ENCODE measurements at places on chromosomes 5 and 9.

DNA sequence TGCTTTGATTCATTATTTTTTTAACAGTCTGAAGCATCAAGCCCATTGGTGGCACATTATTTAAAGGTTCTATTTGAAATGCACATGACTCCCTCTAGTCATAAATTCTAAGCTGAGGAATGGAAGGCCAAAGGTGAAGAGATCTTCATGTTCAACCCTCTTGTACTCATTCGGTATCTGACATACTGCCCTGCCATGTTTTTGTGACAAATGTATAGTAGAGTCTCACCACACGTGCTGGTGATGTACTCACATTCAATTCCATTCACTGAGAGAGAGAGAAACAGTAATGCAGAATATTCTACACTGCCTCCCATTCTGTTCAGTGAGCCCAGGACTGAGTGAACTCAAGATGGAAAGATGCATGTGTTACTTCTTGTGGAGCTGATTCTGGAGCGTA, 98.3 kb downstream of the GDA start:
- DNase-seq, result no peak

GRCh38 chr5:179266291-179267070, 78.8 kb downstream of the ADAMTS2 start:
- no peak for DNase-seq

- DNase-seq, result no peak
These were observed 1696.5 kb downstream of the MAT2B start for GRCh38 chr5:165201771-165202518.

DNA sequence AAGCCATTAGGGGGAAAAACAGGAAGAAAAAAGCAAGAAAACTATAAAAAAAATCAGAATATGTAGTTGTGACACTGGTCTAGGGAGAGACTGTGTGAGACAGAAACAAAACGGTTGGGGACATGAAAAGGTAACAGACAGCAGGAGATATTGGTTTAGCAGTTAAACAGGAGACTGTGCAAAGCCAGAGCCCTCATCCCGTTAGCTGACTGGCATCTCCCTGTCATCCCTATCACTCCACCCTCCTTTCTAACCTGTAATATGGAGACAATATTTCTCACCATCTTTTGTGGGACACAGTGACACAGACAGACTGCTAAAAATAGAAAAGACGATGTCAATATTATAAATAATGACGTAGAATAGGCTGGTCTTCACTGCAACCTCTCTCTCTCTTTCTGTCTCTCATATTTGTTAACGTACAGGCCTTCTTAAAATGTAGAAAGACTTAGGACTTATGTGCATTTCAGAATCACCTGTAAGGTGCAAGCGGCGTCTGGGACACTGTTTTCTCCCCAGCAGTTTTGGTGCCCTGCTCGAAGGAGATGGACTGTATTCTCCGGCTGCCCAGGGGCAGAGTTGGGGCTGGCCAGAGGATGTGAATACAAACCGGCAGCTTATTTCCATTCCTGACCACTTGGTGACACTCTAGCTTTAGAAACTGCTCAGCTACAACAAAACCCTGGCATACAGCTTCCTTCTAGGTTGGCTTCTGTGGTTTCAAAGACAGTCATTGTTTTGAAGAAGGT, 190.6 kb downstream of the MAT2B start:
- peak; percentile 6 for DNase-seq

DNA sequence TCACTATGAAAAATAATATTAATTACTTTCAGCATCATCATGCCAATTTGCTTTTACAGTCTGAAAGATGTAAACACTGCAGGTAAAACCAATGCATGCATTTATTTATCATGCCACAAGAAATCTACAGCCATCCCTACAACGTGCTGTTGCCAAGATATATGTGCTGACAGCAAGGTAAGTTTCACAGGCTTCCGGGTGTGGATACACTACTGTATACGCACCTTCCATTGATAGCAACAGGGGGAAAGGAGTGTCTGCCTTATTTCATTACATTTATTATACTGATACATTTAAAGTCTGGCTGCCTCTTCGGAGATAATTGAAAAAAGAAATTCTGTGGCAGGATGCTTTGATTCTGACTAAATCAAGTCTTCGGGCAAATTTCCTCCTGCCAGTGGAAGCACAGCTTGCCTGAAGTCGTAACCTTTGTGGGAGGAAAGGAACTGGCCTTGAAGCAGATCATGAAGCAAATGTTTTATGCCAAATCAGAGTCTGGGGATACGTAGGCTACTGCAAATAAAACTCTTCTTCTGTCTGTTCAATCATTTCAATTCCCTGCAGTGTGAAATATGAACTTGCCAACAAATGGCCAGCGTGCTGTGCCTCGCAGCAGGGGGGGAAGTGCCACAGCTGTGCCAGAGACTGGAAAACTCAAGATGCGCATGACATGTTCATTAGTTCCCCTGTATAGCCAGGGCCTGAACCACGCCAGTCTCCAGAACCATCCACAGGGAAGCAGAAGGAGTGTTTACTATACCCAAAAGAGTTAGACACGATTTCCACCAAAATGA, 268.1 kb downstream of the EFNA5 start:
- no peak for DNase-seq

- no peak for DNase-seq
These were observed 1.7 kb downstream of the SMIM3 start for GRCh38 chr5:150780187-150780692.

- DNase-seq, result no peak
These were observed 34.5 kb downstream of the UNC5A start for GRCh38 chr5:176844706-176845391.

- no peak for DNase-seq
These were observed 59.3 kb upstream of the GLRX start for GRCh38 chr5:95881833-95882232.

GRCh38 chr5:135230251-135230925, 168.6 kb downstream of the MACROH2A1 start:
- DNase-seq, result no peak

- no peak for DNase-seq
These were observed 3.0 kb upstream of the RGS14 start for GRCh38 chr5:177354711-177355110.

DNA sequence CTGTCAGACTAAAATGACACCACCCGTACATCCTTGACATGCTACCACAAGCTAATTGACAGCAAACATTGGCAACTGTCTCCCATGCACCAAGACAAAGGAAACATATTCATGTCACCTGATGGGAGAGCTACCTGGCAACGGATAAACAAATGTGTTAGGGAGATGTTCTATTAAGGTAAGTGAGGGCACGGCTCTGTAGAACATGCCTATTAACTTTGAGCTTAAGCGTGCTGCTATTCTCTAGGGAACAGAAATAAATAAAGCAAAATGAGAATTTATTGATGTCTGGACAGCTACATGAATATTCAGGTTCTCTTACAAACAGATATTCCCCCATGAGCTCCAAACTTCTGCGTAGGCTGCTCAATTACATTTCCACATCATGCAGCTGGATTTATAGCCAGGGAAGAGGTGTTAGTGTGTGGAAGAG, 361.4 kb upstream of the RFX3 start:
- DNase-seq, result no peak

DNA sequence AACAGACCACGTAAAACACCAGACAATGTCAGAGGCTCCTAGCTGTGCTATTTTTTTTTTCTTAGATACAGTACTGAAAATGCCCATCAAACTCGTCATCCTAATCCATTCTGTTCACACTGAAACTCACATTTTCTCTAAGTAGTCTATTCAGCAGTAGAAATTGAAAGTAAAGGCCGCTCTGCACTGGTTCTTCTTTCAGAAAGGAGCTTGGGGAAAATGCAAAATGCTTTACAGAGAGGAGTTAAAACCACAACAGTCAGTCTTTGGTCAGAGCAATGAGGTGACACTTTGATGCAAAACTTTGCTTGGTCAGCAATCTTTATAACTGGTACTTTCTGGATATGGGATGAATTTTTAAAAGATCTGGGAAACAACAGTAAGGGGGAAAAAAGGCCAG, 43.8 kb upstream of the SUSD1 start:
- no peak for DNase-seq

DNA sequence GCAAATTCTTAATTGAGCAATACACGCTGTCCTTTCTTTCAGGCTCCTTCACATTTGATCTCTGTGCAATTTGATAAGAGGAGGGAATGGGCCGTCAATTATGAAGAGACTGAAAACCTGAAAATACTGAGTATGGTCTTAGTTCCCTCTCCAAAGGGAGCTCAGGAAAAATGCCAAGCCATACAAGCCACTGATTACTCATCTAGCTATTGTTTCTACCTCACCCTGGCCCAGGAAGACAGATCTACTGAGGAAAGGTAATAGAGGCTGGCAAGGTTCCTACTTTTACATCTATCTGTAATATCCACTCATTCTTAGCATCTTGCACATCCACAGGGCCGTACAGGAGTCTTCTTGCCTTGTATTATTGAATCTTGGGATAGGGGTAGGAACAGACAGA, 23.7 kb upstream of the TNC start:
- no peak for DNase-seq

DNA sequence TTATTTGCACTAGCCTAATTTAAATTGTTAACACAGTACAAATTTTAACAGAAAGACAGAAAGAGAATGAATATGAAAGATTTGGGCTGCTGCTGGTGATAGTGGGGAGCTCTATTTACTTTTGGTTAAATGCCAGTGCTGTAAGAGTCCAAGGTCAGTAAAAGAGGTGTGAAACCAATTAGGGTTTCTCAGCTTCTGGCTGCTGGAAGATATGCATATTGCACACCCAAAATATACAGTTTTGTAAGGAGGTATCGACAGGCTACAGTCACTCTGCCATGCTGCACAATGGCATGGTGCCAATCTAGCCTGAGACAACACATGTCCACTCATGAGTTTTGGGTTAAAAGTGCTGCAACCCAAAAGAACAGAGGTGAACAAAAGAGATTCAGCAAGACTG, 79.3 kb downstream of the PPP2R2B start:
- no peak for DNase-seq

GRCh38 chr9:98235126-98235525, 20.3 kb downstream of the TBC1D2 start:
- no peak for DNase-seq

- DNase-seq, result no peak
These were observed 19.2 kb downstream of the DMAC1 start for GRCh38 chr9:7780261-7780988.

- DNase-seq, result no peak
These were observed 3.2 kb upstream of the BAAT start for GRCh38 chr9:101387871-101388506.

GRCh38 chr5:417301-418161, 25.4 kb upstream of the EXOC3 start:
- no peak for DNase-seq

- DNase-seq, result no peak
These were observed 56.4 kb downstream of the BARX1 start for GRCh38 chr9:93898502-93899426.

DNA sequence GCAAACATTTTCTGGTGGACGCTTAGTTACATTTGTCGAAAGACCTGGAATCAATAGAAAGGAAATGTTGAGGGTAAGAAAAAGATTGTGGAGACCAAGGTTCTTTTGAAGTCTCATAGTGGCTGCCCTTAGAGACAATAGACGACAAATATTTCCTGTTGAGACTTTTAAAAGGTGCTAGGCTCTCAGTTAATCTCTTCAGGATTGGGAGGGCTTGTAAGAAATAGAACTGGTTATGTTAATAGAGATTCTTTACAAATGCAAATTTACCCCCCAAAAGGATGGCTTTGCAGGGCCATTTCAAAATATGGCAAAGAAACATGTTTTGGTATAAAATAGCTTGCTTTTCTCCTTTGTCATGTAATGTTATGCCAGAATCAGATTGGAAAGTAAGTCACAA, 428.2 kb upstream of the CTNND2 start:
- DNase-seq, result no peak

DNA sequence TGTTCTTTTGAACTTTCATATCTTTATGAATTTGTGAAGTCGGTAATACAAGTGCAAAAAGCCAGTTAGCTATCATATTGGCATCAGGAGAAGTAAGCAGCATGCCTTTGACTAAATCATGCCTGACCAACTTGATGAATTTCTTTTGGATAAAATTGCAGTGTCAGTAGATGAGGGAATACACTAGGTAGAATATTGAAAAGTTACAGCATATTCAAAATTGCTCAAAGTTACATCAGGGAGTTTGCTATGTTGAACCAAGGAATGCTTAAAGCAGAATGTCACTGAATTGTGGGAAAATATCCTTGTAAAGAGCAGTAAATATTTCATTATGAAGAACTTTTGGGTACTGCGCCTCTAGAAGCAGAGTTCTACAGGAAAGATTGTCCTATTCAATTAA, 87.1 kb upstream of the TLX3 start:
- DNase-seq, result no peak

DNA sequence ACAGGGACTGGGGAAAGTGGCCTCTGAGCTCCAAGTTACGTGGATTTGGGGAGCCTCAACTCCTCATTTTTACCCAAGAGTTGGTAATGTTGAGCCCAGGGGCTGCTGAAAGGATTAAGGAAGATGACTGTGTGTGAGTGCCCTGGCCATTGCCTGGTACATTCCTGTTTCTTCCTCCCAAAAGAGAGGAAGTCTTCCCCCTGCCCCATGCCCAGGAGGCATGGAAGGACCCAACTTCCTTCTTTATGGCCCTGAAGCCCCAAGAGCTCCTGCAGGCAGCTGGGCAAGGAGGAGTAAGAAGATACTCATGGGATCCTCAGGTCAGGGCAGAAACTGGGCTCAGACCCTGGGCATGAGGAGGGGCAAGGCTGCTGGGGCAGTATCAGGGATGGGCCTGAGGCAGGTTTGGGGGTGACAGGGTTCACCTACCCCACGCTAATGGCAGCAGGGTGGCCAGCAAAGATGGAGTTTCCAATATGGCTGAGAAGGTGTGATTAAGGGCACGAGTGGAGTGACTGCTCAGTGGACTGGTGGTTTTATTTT, 118.3 kb upstream of the MVB12B start:
- no peak for DNase-seq

DNA sequence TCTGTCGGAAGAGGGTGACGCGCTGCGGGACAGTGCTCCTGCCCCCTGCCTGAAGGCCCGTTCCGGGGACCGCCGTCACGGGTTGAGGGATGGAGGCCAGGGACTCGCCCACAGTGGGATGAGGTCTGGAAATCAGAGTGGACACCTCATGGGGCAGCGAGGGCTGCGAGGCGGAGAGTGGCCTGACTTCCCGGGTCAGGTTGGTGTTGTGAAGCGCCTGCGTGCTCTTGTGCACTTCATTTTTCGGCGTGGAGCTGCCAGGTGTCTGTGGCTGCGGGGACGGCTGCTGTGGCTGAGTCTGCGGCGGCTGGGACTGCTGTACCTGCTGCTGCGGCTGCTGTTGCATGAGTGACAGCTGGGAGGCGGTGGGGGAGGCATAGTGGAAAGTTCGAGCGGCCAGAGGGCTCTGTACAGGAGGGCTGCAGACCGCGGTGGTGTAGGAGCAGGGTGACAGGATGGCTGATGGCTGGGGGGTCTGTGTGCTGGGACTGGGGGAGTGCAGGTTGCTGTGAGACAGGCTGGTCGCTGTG, 434.1 kb downstream of the HCN1 start:
- no peak for DNase-seq

GRCh38 chr5:117380316-117380715, 805.7 kb upstream of the SEMA6A start:
- DNase-seq, result no peak

GRCh38 chr9:135146766-135147473, 59.5 kb downstream of the OLFM1 start:
- no peak for DNase-seq

- no peak for DNase-seq
These were observed 11.7 kb upstream of the RPS14 start for GRCh38 chr5:150461231-150461630.
